ENCODE measurements at places on chromosomes 6 and 20.

DNA sequence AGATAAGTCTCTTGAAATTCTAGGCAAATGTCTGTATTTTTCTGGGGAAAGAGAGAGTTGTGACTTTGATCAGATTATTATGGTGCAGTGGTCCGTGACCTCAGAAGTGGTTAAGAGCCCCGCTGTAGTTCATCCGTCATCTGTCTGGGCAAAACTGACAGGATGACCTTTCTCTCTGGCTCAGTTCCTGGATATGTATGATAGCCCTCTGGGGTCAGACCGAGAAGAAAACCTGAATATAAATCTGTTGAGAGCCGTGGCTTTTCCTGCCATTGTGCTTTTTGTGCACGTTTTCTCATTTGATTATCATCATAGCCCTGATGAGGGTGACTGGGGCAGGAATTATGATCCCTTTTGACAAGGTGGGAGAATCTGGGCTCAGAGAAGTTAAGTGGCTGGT, 26.5 kb downstream of the GHRH start:
- DNase-seq: no peak

- DNase-seq: no peak
Observed at GRCh38 chr20:23585808-23586734, 17.8 kb upstream of the CST9L start.

DNA sequence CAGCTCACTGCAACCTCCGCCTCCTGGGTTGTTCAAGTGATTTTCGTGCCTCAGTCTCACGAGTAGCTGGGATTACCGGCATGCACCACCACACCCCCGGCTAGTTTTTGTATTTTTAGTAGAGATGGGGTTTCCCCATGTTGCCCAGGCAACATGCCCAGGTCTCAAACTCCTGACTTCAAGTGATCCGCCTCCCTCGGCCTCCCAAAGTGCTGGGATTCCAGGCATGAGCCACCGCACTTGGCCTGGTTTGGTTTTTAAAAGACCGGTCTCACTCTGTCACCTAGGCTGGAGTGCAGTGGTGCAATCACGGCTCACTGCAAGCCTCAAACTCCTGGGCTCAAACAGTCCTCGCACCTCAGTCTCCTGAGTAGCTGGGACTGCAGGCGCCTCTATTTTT, 40.1 kb downstream of the VSTM2L start:
- DNase-seq: no peak

DNA sequence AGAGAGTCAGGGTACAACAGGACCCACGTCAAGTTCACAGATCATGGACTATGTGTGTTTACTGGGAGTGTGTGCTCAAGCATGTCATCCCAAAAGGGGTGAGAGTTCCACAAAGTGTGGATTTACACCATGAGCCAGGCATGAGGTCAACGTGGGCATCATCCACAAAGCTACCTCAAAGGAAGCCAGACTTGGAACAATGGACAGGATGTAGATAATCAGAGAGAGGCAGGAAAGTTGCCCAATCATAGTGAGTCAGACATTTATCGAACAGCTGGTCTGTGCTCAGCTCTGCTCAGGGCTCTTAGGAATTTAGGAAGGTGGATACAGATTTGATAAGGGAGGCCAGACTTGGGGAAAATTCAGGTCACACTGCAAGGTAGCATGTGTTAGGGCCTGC, 317.2 kb upstream of the CDYL start:
- DNase-seq: no peak

GRCh38 chr6:165769401-165769800, 106.4 kb upstream of the PDE10A start:
- no peak for DNase-seq

- DNase-seq: no peak
Observed at GRCh38 chr6:79461205-79461604, 76.0 kb downstream of the LCA5 start.

- DNase-seq: no peak
Observed at GRCh38 chr6:113141901-113142300, 715.2 kb upstream of the MARCKS start.

DNA sequence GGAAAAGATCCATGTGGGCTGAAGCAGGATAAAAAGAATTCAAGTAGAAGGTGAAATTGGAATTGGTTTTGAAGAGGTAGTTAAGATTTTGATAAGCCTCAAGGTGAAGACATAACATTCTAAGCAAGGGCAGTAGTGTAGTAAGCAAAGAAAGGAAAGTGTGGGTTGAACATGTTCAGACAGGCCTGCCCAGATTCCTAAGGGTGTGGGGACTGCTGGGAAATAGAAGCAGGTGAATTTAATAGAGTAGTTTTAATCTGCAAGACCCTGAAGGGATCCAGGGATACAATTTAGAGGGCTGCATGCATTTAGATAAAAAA, 19.1 kb downstream of the TAB2 start:
- DNase-seq: no peak

- DNase-seq: no peak
Observed at GRCh38 chr6:13234130-13234529, 94.2 kb downstream of the TBC1D7 start.

GRCh38 chr6:2155206-2155605, 90.2 kb downstream of the GMDS start:
- no peak for DNase-seq

DNA sequence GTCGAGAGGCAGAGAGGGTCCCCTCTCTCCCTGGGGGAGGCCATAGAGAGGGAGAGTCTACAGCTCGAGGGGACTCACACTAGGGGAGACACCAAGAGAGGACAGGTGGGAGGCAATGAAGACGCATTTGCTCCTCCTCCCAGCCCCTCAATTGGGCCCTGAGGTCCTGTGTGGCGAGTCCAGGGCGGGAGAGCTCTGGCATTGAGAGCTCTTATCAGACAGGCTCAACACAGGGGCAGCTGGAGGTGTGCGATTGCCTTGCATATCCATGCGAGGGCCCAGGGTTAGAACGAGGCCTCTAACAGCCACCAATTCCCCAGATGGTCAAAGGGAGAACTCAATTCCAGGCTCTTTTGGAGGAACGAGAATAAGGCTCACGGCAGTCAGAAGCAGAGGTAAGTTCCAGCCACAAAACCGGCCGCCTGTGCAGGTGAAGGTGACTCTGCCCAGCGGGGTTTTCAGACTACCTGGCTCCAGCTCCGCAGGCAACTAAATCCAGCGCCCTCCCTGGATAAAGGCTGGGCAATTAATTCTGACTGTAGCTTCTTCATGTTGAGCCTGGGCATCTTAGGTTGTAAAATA, 94.0 kb upstream of the MPC1 start:
- no peak for DNase-seq

- DNase-seq: no peak
Observed at GRCh38 chr20:41300886-41301285, 16.6 kb downstream of the ZHX3 start.

- DNase-seq: no peak
Observed at GRCh38 chr6:136344420-136344819, 54.8 kb upstream of the BCLAF1 start.

DNA sequence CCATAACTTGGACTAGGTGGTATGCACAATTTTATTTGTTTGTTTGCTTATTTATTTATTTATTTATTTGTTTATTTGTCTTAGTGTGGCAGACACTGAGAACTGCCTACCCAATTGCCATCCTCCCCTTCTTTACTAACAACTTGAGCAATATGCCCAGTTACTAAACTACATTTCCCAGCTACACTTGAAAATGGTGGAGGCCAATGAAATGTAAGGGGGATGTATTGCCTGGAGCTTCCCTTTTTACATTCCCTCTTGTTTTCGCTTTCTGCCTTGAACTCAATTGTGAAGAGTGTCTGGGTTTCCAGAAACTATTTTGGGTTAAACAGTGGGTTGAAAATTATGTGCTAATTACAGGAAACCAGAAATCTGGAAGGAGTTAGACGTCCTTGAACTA, 152.7 kb upstream of the FKBP1C start:
- DNase-seq: no peak

DNA sequence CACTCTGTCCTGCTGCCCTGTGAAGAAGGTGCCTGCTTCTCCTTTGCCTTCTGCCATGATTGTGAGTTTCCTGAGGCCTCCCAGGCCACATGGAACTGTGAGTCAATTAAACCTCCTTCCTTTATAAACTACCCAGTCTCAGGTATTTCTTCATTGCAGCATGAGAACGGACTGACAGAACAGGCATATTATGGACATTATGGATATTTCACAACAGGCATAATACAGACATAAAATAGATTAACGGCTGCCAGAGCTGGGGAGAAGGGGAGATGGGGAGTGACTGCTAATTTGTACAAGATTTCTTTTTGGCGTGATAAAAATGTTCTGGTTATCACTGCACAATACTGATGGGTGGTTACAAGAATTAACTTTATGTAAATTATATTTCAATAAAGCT, 29.4 kb downstream of the TRPC4AP start:
- no peak for DNase-seq
